Mucosa of gallbladder (tissue), 1 donor: ENCODE measurements at places on chromosomes 2 and 18. TPM values are rescaled to one million over a fixed set of nuclear protein-coding genes. Genes with fewer than 3 reads are reported as not detected.

The HNRNPLL gene
- 51.9 TPM for total RNA-seq

The GATA6 gene
- 94.2 TPM for total RNA-seq

The C1GALT1C1L gene
- total RNA-seq, result 0.92 TPM

The ANKMY1 gene
- total RNA-seq, result 25.6 TPM

The IL36RN gene
- total RNA-seq, result not detected

The EGR4 gene
- total RNA-seq, result not detected

The MALL gene
- 43.7 TPM for total RNA-seq
